ENCODE measurements at places on chromosomes 16 and 17.

GRCh38 chr17:19725486-19725885 is 9.1 kb upstream of the SLC47A2 start:
- DNase-seq, result no peak

DNA sequence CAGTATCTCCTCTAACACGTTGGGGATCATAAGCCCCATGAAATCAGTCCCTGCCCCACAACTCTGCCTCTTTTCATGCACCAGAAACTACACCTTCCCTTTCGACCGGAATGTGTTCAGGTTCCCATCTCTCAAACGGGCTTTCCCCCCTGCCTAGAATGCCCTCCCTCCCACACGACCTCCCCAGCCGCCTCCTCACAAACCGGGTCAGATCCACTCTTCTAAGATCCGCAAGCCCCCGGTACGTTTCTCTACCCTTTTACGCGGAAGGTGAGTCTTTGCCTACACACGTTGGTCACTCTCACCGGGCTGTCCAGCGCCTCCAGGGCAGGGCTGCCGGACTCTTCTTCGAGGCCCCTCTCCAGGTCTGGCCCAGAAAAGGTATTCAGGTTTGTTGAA is 708 bp downstream of the DHX33 start:
- DNase-seq, result no peak

DNA sequence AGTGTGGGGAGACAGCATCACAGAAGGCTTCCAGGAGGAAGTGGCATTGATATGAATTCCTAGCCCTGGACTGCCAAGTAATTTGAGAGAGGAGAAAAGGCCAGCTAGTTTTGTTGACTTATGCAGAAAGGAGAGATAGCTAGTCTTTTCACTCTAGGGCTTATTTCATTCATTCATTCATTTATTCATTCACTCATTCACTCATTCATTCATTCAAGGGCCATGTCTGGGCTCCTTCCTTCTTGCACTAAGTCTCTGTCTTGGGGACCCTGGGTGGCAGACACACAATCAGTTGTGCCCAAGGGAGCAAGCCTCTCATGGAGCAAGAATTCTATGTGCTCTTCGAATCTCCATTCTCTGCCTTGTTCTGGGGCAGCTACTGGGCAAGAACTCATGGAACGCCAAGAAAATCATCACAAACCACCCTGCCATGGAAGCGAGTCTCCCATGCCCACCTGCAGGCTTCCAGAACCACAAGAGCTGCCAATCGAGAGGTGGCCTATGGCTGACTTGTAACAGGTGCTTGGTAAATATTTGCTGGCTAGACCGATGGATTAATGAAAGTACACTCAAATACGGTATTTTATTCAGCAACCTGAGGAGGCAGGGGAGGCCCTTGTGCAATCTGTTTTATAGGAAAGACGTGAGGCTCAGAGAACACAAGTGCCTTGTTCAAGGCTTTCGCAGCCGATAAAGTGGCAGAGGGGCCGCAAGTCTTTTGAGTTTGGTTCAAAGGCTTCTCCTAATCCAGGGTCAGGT is 223.6 kb downstream of the XYLT1 start:
- no peak for DNase-seq

DNA sequence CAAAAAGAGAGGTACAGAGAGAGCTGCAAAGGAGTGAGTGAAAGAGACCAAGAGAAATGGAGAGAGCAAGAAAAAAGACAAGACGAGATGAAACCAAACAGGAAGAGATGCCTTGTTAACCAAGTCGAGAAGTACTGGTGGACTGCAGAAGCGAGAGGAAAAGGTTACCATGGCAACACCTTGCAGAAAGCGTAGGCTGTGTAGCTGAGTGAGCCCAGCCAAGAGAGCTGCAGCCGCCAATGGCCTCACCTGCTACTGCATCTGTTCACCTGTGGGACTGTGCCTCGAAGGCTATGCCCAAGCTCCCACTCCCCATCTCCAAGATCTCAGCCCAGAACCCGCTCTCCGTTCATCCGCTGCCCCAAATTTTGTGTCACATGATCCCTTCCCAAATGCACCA is 161.3 kb downstream of the SLC39A11 start:
- DNase-seq, result no peak

DNA sequence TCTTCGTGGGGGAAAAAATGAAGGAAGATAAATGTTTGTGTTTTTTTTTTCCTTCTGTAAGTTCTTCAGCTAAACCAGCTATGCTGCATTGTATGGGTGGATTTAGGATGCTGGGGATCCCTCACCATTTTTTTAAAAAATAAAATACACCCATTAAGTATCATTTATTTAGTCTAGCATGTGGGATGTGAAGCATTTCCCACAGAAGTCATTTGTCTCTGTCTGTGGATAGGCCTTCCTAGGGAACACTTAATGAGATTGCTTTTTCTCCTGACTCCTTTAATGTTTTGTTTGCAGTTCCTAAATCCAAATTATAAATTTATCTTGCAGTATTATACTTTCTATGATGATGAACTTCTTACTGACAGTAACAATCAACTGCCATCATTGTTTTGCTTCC is 146.7 kb downstream of the PPM1E start:
- no peak for DNase-seq

- no peak for DNase-seq
Observed at GRCh38 chr17:42334677-42335076, 46.4 kb downstream of the STAT5A start.

- DNase-seq, result no peak
Observed at GRCh38 chr17:20926532-20926931, 116.3 kb downstream of the USP22 start.

DNA sequence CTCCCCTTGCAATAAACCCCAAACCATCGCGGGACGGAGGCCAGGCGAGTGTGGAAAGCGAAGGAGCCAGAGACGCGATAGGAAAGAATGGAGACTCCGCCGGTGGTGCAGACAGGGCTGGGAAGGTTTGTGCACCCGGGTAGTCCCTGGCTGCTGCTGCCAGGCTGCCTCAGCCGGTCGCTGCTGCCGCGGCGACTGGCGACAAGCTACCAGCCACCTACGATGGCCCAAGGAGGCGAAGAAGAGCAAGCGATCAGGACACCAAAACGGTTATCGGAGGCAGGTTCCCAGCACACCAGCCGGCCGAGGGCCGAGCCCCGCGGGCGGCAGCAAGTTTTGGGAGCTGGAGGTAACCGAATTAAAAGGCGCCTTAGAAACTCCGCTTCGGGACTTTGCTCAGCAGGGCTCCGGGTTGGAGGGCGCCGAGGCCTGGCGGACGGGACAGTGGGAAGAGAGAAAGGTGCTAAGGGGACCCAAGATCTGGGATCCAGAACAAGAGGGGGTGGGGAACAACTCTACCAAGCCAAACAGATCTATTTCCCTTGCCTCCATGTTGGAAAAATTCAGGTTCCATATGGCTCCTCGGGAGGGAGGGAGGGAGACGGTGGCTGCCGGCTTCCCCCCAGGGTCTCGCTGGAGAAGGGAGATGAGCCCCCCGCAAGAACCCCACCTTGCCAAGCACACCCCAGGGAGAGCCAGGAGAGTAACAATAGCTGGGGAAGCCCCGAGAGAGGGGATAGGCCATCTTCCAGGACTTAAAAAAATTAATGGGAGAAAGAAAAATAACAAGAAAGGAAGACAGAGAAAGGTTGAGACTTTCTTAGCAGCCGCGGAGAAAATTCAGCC is 9.7 kb upstream of the HOXB2 start:
- DNase-seq, result no peak

GRCh38 chr16:20660325-20660724 is 37.2 kb downstream of the ACSM1 start:
- DNase-seq, result no peak

DNA sequence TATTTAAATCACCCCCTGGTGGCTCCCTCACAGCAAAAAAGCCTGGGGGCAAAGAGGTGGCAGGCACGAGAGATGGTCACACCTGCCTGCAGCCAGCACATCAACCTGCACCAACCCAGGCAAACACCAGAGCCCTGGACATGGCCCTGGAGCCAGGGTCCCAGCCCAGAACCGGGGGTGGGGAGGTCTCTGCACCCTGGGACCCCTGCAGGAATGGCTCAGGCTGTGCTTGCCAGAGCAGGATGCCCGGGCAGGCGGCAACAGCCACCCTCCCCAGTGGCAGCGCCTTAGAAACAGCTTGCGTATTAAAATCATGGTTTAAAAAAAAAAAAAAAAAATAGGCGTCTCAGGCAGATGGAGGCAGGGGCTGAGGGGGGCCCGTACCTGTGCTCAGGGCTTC is 16.2 kb downstream of the MYBBP1A start:
- DNase-seq, result no peak

GRCh38 chr17:9771465-9771864 is 19.9 kb downstream of the DHRS7C start:
- no peak for DNase-seq

DNA sequence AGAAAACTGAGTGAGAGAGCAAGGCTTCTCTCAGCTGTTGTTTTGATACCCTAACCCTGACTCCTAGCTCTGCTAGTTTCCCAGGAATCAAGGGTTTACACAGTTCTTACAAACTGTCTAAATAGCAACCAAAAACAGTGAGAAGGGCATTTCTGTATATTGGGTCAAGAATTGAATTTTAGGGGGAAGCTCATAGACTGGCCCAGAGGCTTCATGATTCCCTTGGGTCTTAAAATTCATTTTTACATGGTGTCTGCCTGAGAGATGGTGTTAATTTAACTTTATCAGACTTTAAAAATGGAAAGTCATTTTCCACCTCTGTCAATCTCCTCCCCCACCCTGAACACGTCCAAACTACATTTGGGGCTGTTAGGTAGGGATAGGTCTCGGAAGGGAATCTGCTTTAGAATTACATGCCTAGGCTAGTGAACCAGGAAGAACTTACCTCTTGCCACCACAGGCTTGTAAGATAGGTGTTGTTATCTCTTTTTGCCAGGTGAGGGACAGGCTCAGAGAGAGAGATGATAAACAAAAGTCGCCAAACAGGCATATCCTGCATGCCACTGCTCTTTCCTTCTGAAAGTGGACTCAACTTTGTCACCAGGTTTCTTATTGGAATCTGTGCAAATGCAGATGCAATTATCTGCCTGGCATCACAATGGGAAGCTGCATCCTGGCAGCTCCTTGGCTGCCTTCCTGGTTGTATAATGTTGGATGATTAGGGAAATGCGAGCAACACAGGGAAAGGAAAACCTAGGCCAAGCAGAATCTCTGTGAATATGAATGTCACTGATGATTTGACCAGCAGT is 3.1 kb downstream of the PHAF1 start:
- DNase-seq, result no peak

GRCh38 chr16:1351215-1351581 is 480 bp downstream of the TSR3 start:
- no peak for DNase-seq

- DNase-seq, result no peak
Observed at GRCh38 chr16:4200000-4200780, 41.7 kb downstream of the SRL start.

GRCh38 chr16:1413684-1414531 is 596 bp downstream of the UNKL start:
- DNase-seq, result no peak

DNA sequence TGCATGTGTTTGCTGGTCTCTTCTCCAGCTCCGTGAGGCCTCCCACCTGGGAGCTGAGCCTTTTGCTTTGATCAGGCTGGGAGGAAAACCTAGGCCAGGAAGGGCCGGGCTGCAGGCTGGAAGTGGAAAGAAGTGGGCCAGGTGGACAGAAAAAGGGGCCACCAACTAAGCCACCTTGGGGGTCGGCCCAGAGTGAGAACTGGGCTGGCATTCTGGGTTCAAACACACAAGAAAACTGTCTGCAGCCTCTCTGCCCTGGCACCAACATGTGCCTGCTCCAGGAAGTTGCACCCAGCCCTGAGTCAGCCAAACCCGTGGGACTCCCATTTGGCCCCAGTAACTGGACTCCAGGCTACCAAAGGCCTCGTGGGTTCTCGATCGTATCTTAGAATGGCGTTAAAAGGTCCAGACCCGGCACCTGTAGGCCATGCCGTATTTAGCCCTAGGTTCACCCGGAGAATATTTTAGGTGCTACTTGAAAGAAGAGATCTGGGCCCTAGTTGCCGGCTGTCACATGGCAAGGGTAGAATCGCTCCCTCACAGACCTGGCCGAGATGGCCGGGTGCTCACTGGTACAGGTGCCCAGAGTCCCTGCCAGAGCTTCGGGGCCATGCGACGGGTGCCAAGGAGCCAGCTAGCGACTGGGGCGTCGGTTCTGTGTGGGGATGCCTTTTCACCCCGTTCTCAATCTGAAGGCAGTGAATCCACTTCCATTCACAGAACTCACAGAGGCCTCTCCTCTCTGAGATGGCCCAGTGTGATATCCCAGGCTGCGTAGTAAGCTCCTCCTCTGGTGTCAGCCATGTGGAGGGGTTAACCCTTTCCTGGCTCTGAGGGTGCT is 236.6 kb downstream of the MRTFB start:
- no peak for DNase-seq

DNA sequence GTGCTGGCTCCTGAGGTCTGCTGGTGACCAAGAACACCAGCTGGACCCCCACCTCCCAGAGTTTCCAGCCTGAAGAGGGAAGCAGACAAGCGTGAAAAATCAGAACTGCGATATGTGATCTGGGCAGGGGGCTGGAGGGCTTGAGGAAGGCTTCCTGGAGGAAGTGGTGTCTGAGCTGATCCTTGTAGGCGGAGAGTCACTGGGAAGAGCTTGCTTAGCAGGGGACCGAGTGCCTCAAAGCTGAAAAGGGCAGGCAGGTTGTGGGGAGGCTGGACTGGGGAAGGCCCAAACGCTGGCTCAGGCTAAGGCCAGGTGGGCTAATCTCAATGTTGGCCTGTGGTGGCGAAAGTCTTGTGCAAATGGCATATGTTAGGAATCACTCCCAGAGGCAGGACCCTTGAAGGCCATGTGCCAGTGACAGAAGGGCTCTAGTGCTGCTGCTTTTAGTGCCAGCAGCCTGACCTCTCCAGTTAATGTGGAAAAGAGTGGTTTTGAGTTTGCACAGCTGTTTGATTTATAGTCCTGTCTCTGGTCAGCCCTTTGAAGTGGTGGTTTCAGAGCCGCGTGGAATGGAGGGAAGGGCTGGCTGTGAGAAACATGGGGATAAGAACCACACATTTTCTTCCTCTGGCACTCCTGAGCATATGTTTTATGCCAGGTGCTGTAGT is 85.3 kb upstream of the LGALS9 start:
- DNase-seq, result no peak

- DNase-seq, result no peak
Observed at GRCh38 chr17:45411348-45412105, 21.1 kb downstream of the ARHGAP27 start.

GRCh38 chr17:67509390-67510287 is 132.6 kb downstream of the PITPNC1 start:
- no peak for DNase-seq

- peak; percentile 15 for DNase-seq
Observed at GRCh38 chr16:53822936-53823529, 119.1 kb downstream of the FTO start.

GRCh38 chr17:76394166-76394565 is 9.8 kb downstream of the SPHK1 start:
- DNase-seq, result no peak

DNA sequence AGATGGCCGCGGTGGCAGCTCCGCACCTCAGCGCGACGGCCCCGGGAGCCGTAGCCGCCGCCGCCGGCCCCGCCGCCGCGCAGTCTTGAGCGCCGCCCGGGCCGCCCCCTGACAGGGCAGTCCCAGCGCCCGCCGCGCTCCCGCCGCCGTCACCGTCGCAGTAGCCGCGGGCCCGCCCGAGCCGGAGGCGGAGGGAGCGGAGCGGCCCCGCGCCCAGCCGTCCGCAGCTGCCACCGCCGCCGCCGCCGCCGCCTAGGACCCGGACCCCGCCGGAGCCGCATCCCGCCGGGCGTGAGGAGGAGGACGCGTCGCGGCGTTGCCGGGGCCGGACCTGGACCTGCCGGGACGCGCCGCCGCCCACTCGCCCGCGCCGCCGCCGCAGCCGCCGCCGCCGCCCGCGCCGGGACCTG is 218 bp downstream of the TNRC6C start:
- no peak for DNase-seq

- no peak for DNase-seq
Observed at GRCh38 chr17:10631048-10631700, 25.9 kb downstream of the MYH3 start.

GRCh38 chr16:82658796-82659195 is 32.0 kb downstream of the CDH13 start:
- DNase-seq, result no peak

Data from GM04503 (cell line).